Progenitor cell of endocrine pancreas (in vitro differentiated cells): ENCODE measurements at places on chromosomes 12 and 14. TPM values are rescaled to one million over a fixed set of nuclear protein-coding genes. Genes with fewer than 3 reads are reported as not detected.

C12orf54 gene
- not detected in 2 replicates for total RNA-seq

TMCC3 gene
- total RNA-seq = 15.9 and 18.7 TPM in 2 replicates

WNT1 gene
- total RNA-seq = not detected in 2 replicates

C12orf42 gene
- total RNA-seq = 0.29 TPM in 1 of 2 replicates, not detected in the other

IL26 gene
- total RNA-seq = not detected in 2 replicates

ATP2A2 gene
- total RNA-seq = 167 and 175 TPM in 2 replicates

PPP4R4 gene
- 12.8 and 13.5 TPM in 2 replicates for total RNA-seq

EP400 gene
- total RNA-seq = 63.0 and 66.6 TPM in 2 replicates

OR4E2 gene
- total RNA-seq = not detected in 2 replicates

B4GALNT1 gene
- total RNA-seq = 0.73 and 1.1 TPM in 2 replicates

NOXRED1 gene
- total RNA-seq = 1.2 and 1.8 TPM in 2 replicates

SYT1 gene
- 4.2 and 4.3 TPM in 2 replicates for total RNA-seq

AMIGO2 gene
- total RNA-seq = 9.3 and 10.7 TPM in 2 replicates

EXOC5 gene
- 88.8 and 88.9 TPM in 2 replicates for total RNA-seq

DTX1 gene
- 1.8 TPM in 2 replicates for total RNA-seq
